Ovary (tissue), 10 donors: ENCODE measurements at places on chromosomes 3 and 15.

GRCh38 chr3:43872301-43872700 is 181.6 kb downstream of the ABHD5 start:
- DNase-seq = no peak

DNA sequence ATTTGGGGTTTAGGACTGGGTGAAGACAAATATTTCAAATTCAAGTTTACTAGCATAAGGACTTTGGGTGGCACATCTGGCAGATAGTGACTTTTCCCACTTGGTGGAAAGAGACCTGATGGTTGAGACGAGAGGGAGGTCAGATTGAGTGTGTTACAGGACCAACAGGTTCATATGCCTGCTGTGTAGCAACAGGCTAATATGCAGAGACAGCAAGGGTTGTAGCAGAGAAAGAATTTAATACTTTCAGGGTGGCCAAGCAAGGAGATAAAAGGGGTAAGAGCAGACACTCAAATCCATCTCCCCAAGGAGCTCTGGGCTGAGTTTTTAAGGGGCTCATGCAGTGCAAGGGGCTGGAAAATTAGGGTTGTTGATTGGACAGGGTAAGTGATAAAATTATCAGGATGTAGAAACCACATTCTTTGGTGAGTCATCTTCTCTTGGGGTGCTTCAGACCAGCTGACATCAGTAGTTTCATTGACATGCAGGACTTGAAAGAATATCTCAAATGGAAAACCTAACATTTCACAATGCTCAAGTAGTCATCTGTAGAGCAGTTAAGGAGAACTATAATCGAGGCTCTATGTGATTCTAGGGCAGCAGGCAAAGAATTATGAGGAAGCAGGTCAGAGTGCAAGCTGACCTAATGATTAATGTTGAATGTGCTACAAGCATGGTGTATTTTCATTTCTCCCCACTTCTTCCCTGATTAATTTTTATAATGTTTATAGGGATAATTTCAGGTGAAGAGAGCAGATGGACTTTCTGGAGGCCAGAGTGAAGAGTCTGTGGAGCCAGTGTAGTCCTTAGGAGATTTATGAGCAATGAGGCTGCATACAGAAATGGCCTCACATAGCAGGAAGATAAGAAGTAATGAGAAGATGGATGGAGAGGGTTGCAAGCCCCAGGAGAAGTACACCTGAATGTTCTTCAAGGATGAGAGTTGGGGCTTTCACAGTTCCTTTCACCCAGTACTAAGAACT is 13.7 kb downstream of the FOXB1 start:
- DNase-seq = no peak

DNA sequence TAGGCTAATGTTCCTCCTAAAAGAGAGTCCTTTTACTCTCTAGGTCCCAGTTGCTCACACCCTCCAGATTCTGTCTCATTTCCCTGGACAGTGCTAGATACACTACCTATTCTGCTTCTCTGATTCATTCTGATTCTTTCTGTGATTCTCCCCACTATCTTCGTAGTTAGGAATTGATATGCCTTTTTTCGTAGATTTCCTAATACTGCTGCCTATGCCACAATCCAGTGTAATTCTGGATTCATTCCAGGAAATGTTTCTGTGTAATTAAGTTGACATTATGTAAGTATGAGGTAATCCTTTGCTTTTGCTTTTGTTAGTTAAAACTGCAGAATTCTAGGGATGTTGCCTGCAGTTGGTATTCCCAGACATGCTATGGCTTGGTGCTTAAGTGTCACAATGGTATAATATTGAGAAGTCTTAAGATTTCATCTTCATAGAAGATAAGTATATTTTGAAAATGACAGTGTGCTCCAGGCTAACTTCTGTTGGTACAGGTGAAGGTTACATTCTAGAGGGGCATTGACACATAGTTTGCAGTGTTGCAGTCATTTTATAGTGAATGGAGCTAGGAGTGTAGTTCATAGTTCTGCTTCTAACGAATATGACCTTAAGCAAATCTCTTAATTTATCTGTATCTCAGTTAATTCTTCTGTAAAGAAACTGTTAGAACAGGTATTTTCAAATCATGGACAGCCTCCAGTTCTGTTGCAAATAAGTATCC is 54.3 kb downstream of the RIOX2 start:
- no peak for DNase-seq

- no peak for DNase-seq
These were observed 32.9 kb downstream of the ZBTB11 start for GRCh38 chr3:101643861-101644613.
